ENCODE measurements at places on chromosomes 6 and 20.

DNA sequence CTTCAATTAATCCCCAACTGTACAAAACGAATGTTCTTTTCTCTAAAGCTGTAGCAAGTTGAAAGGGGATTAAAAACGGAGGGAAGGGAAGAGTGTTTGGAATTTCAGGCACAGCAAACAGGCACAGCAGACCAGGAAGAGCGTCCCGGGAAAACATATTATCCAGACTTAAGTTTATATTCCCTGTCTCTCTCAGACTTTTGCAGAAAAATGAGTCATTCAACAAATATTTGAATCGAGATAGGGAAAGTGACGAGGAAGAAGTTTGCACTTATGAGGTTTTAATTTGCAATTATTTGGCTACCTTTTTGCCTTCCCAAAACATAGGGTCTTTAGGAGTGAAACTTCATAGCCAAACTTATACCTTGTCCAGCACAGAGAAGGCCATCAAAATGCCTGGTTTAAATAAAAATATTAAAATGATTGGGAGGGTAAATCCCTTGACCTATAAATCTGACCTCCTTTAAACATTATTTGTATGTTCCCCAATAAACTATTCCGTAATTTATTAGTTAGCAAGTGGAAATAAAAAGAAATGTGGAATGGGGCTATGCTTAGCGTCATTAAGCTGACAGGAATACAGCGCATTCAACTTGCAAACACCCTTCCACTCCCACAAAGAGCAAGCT is 16.0 kb downstream of the HFE start:
- H3K4me1 ChIP-seq = peaks cover 12% of the 10 kb centered on the region
- DNase-seq = peak; percentile 66
- no peaks in the 10 kb centered on the region for H3K27me3 ChIP-seq
- H3K36me3 ChIP-seq = no peaks in the 10 kb centered on the region
- peak overlapping the region; percentile 71 for H3K4me3 ChIP-seq
- H3K27ac ChIP-seq = peak overlapping the region; percentile 96

DNA sequence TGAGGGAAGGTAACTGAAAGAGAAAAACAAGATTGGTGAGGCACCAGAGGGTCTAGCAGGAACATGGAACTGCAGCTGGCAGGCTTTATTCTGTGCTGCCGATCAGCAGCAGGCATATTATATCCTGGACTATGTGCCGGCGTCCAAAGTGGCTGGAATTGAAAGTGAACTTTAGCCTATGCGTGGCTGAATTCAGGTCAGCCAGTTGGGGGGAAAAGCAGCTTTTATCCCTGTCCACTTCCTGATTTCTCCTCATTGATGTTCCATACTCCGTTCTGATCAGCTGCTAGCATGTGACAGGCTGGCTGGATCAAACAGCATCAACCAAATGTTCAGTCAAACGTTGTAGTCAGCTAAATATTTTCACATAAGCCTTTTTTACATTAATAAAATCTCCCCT is 99.0 kb downstream of the CAP2 start:
- H3K27me3 ChIP-seq = no peaks in the 10 kb centered on the region
- H3K4me3 ChIP-seq = no peak overlapping the region
- no peak overlapping the region for H3K27ac ChIP-seq
- peaks cover 11% of the 10 kb centered on the region for H3K4me1 ChIP-seq
- no peaks in the 10 kb centered on the region for H3K36me3 ChIP-seq

DNA sequence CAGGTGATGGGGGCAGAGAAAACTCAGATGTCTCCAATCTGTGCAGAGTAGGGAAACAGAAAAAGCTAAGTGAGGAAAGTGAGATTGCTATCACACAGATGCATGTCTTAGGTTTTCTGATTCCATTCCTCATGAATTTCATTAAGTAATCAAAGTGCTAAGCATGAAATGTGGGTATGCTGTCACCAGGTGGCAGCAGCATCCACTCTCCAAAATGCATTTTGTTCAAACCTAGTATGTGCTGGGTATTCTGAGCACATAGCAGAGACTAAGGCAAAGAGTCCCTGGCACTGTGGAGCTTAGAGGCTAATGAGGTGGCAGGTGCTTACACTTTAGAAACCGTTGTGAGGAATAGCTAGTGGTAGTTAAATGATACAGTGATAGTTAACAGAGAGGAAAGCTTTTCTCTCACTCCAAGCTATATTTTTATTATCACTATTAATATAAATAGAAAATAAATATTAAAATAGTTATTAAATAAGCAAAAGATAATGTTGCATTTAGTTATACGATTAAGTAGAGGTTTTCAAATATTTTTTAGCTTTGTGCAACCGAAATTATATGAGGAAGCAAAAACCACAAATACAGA is 179.5 kb downstream of the CDH26 start:
- H3K27me3 ChIP-seq = no peaks in the 10 kb centered on the region
- H3K4me3 ChIP-seq = no peak overlapping the region
- H3K27ac ChIP-seq = no peak overlapping the region
- DNase-seq = peak; percentile 58
- no peaks in the 10 kb centered on the region for H3K4me1 ChIP-seq

GRCh38 chr6:25660512-25660911 is 8.5 kb downstream of the SCGN start:
- no peak overlapping the region for H3K27ac ChIP-seq
- no peaks in the 10 kb centered on the region for H3K27me3 ChIP-seq
- H3K4me1 ChIP-seq = no peaks in the 10 kb centered on the region
- H3K4me3 ChIP-seq = no peak overlapping the region

DNA sequence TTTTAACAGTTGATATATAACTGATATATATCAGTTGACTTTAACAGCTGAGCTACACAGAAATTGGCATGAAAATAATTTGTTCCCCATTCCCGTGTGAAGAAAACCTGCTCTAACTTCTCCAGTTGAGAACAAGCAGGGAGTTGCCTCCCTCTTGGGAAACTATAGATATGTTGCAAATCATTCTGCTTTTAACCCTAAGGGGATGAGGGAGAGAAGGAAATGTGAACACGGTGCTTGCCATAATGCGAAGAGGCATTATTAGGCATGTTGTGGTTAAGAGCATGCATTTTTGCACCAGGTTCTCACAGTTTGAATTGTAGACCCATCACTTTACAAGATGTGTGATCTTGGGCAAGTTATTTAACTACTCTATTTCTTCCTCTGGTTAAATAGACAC is 453.7 kb downstream of the TENT5A start:
- DNase-seq = no peak
- no peak overlapping the region for H3K27ac ChIP-seq
- no peaks in the 10 kb centered on the region for H3K27me3 ChIP-seq
- no peaks in the 10 kb centered on the region for H3K4me1 ChIP-seq

GRCh38 chr6:166904101-166904746 is 52.1 kb downstream of the RNASET2 start:
- no peaks in the 10 kb centered on the region for H3K4me1 ChIP-seq
- H3K36me3 ChIP-seq = no peaks in the 10 kb centered on the region
- H3K4me3 ChIP-seq = no peak overlapping the region

GRCh38 chr6:74282143-74282689 is 586.2 kb downstream of the CD109 start:
- no peak overlapping the region for H3K27ac ChIP-seq
- H3K4me1 ChIP-seq = no peaks in the 10 kb centered on the region
- H3K4me3 ChIP-seq = no peak overlapping the region
- H3K36me3 ChIP-seq = no peaks in the 10 kb centered on the region
- H3K27me3 ChIP-seq = no peaks in the 10 kb centered on the region

DNA sequence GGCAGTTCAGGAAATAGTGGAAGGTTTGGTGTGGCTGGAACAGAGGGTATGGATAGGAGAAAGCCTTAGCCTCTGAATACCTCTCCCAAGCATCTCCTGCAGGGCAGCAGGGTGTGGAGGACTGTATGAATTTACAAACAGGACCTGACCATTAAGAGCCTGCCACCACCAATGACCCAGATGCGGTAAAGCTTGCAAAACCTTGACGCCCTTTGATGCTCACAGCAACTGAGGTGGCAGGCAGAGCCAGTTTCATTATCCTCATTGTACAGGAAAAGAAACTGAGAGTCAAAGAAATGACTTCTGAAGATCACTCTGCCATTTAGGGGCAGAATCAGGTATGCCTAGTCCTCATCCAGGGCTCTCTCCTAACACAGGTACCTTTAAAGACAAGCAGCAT is 2.4 kb downstream of the HM13 start:
- no peak overlapping the region for H3K27ac ChIP-seq
- H3K4me3 ChIP-seq = peak overlapping the region; percentile 100
- H3K27me3 ChIP-seq = no peaks in the 10 kb centered on the region
- H3K36me3 ChIP-seq = peaks cover 14% of the 10 kb centered on the region
- DNase-seq = no peak

GRCh38 chr20:40697541-40697940 is 8.5 kb upstream of the MAFB start:
- H3K4me3 ChIP-seq = no peak overlapping the region
- DNase-seq = no peak
- peaks cover 9% of the 10 kb centered on the region for H3K27me3 ChIP-seq
- H3K4me1 ChIP-seq = no peaks in the 10 kb centered on the region
- no peak overlapping the region for H3K27ac ChIP-seq
- H3K36me3 ChIP-seq = no peaks in the 10 kb centered on the region

DNA sequence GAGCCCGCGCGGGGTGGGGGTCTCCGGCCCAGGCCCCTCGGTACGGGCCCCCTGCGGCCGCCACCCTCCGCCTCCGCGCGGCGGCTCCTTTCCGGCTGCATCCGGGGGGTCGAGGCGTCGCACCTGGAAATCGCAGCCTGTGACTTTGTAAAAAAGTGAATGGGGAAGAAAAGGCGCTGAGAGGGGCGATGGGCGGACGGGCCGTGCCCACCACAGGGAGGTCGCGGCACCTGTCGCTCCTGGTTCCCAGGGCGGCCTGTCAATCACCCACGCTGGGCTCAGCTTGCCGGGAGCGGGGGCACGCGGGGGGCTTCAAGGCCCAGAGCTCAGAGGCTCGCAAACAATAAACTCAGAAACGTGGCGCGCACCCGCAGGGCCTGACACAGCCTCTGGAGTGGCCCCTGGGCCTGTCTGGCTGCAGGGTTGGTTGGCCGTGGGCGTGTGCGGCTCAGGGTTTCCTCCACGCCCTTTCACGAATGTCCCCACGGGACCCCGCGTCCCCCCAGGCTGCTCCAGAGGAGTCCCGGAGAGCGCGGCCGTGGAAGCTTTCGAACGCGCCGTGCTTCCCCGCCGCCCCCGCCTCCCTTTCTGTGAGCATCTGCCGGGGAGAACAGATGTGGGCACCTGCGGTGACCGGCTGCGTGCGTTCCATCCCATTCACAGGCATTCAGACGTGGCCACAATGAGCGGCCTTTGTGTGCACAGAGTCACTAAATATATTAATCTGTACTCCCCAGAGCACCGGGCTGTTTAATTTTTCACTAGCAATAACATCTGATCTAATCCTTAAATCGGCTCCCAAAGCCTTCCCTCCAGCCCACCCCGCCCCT is 6.1 kb upstream of the DLL1 start:
- no peaks in the 10 kb centered on the region for H3K36me3 ChIP-seq
- H3K4me1 ChIP-seq = no peaks in the 10 kb centered on the region
- peak; percentile 61 for DNase-seq
- no peak overlapping the region for H3K4me3 ChIP-seq
- peaks cover 75% of the 10 kb centered on the region for H3K27me3 ChIP-seq

DNA sequence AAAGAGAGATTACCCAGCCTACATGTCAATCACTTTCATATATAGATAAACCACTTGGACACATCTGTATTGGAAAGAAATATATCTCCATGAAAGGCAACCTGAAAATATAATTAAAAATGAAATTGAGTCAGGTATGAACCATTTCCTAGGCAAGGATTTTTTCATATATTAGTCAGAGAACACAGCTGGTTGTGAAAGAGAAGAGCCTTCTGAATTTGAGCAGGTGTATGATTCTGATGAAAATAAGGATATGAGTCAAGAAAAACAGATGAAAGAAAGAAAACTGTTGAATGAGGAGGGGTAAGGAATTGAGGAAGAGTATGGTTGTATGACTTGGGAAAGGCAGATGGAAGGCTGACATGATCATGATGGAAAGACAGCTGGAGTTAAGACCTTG is 441.1 kb downstream of the HAO1 start:
- H3K27me3 ChIP-seq = no peaks in the 10 kb centered on the region
- H3K36me3 ChIP-seq = no peaks in the 10 kb centered on the region
- no peak for DNase-seq
- H3K4me3 ChIP-seq = no peak overlapping the region
- no peaks in the 10 kb centered on the region for H3K4me1 ChIP-seq
- no peak overlapping the region for H3K27ac ChIP-seq

DNA sequence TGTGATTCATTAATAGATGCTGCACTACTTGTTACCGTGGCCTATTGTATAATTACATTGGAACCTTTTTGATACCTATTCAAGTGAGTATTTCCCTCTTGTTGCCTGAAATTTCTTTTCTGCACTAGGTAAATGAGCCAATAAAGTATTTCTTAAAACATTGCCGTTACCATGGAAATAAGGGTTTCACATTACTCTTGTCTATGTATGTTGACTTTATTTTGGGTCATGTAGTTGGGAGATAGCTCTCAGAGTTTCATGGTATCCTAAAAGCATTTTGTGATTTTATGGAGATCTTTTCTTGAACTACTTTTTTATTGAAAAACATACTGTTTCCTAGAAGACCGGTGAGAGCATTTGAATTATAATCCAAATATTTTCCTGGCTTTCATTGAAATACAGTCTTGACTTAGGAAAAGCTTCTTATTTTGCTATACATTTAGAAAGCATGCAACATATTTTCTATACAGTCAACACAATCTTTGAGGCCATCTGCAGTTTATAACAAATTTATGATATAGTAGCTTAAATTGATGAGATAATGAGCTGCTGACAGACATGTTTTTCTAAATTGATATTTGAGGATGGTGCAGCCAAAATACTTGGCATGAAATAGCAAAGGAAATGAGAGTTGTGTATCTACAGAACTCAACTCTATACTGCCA is 650.4 kb downstream of the RFPL4B start:
- H3K4me1 ChIP-seq = no peaks in the 10 kb centered on the region
- no peak overlapping the region for H3K27ac ChIP-seq
- no peak for DNase-seq
- H3K4me3 ChIP-seq = no peak overlapping the region

GRCh38 chr20:25042531-25043498 is 15.1 kb downstream of the ACSS1 start:
- no peak overlapping the region for H3K27ac ChIP-seq
- no peak overlapping the region for H3K4me3 ChIP-seq
- peaks cover 10% of the 10 kb centered on the region for H3K4me1 ChIP-seq
- peak; percentile 69 for DNase-seq

- DNase-seq = no peak
- H3K4me1 ChIP-seq = no peaks in the 10 kb centered on the region
- H3K4me3 ChIP-seq = no peak overlapping the region
Observed at GRCh38 chr6:128395188-128395587, 125.2 kb downstream of the PTPRK start.

GRCh38 chr20:20489648-20490341 is 121.9 kb downstream of the INSM1 start:
- no peak overlapping the region for H3K4me3 ChIP-seq
- no peak overlapping the region for H3K27ac ChIP-seq
- H3K4me1 ChIP-seq = peaks cover 10% of the 10 kb centered on the region
- no peaks in the 10 kb centered on the region for H3K36me3 ChIP-seq
- no peak for DNase-seq

DNA sequence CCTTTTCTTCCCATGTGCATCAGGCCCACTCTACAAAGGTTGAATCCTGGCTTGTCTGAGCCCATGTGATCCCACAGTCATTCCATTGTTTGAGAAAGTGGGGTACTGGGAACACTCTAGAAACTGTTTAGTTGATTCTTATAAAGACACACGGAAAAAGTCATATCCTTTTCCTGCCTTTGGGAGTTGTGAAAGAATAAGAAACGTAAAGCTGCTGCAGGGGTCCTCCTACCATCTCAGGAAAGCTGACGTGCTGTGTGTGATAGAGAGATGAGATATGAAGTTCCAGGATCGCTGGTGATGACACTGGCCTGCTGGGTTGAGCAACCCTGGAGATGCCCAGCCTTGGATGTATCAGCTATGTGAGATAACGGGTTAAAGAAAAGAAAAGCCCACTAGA is 21.3 kb upstream of the HLA-DRB5 start:
- no peak overlapping the region for H3K27ac ChIP-seq
- H3K27me3 ChIP-seq = no peaks in the 10 kb centered on the region
- no peaks in the 10 kb centered on the region for H3K4me1 ChIP-seq
- H3K36me3 ChIP-seq = no peaks in the 10 kb centered on the region
- no peak for DNase-seq
- H3K4me3 ChIP-seq = no peak overlapping the region
